PC-9 (cell line): ENCODE measurements at places on chromosomes 1 and 21. TPM values are rescaled to one million over a fixed set of nuclear protein-coding genes. Genes with fewer than 3 reads are reported as not detected.

Gene COA6
- total RNA-seq, result 73.8 and 77.1 TPM in 2 replicates

Gene SMCP
- total RNA-seq, result not detected in 2 replicates

Gene BSND
- 0.09 TPM in 1 of 2 replicates, not detected in the other for total RNA-seq

Gene GPR25
- not detected in 2 replicates for total RNA-seq

Gene TLCD4
- 11.2 TPM in 2 replicates for total RNA-seq

Gene C1orf74
- total RNA-seq, result 4.1 and 5.0 TPM in 2 replicates

Gene DUSP12
- total RNA-seq, result 21.0 and 23.6 TPM in 2 replicates

Gene NBPF4
- total RNA-seq, result 0.68 and 0.70 TPM in 2 replicates

Gene INSRR
- not detected in 2 replicates for total RNA-seq

Gene DTL
- total RNA-seq, result 22.5 TPM in 2 replicates

Gene GJA4
- not detected in 2 replicates for total RNA-seq

Gene GREM2
- not detected in 2 replicates for total RNA-seq

Gene GIPC2
- 0.20 and 0.30 TPM in 2 replicates for total RNA-seq

Gene FCER1A
- not detected in 2 replicates for total RNA-seq

Gene RPE65
- not detected in 2 replicates for total RNA-seq

Gene STIL
- total RNA-seq, result 35.8 and 37.0 TPM in 2 replicates

Gene FGR
- total RNA-seq, result not detected in 2 replicates

Gene OR2T2
- total RNA-seq, result not detected in 2 replicates

Gene FAM110D
- total RNA-seq, result 0.23 TPM in 1 of 2 replicates, not detected in the other

Gene RAB4A
- total RNA-seq, result 29.0 and 33.7 TPM in 2 replicates

Gene DISP3
- total RNA-seq, result not detected in 2 replicates

Gene FBXO2
- 40.3 and 74.0 TPM in 2 replicates for total RNA-seq

Gene KIF2C
- 103 and 119 TPM in 2 replicates for total RNA-seq

Gene SH2D5
- 1.1 and 1.5 TPM in 2 replicates for total RNA-seq

Gene SEC16B
- total RNA-seq, result 2.0 and 4.4 TPM in 2 replicates

Gene LPGAT1
- 46.0 and 46.8 TPM in 2 replicates for total RNA-seq

Gene ERICH3
- not detected in 2 replicates for total RNA-seq

Gene RSPH1
- 4.3 and 8.0 TPM in 2 replicates for total RNA-seq

Gene MATN1
- 0.37 and 0.50 TPM in 2 replicates for total RNA-seq

Gene MFAP2
- total RNA-seq, result 6.3 and 12.5 TPM in 2 replicates

Gene GPR161
- total RNA-seq, result 6.0 and 6.7 TPM in 2 replicates

Gene XCL2
- total RNA-seq, result not detected in 2 replicates

Gene GNG12
- 69.9 and 102 TPM in 2 replicates for total RNA-seq

Gene DAB1
- not detected in 2 replicates for total RNA-seq

Gene SELE
- not detected in 2 replicates for total RNA-seq

Gene RIPPLY3
- 0.17 TPM in 1 of 2 replicates, not detected in the other for total RNA-seq

Gene LCE2A
- total RNA-seq, result not detected in 2 replicates

Gene CCDC185
- total RNA-seq, result not detected in 2 replicates

Gene TMPRSS3
- 4.3 and 8.6 TPM in 2 replicates for total RNA-seq

Gene AZIN2
- total RNA-seq, result 7.3 and 11.6 TPM in 2 replicates

Gene KRTAP12-4
- not detected in 2 replicates for total RNA-seq

Gene NOS1AP
- 9.2 and 9.9 TPM in 2 replicates for total RNA-seq

Gene GLIS1
- total RNA-seq, result not detected in 2 replicates

Gene CRP
- not detected in 2 replicates for total RNA-seq

Gene TSPAN1
- total RNA-seq, result 134 and 139 TPM in 2 replicates

Gene DMBX1
- 0.79 and 1.0 TPM in 2 replicates for total RNA-seq

Gene FCN3
- total RNA-seq, result not detected in 2 replicates

Gene HPCA
- total RNA-seq, result not detected in 2 replicates

Gene FAM72C
- 1.3 and 1.7 TPM in 2 replicates for total RNA-seq

Gene CHRNB2
- total RNA-seq, result not detected in 2 replicates

Gene GOLPH3L
- 36.5 and 52.7 TPM in 2 replicates for total RNA-seq

Gene GUCA2B
- not detected in 2 replicates for total RNA-seq

Gene F13B
- not detected in 2 replicates for total RNA-seq

Gene USP16
- 18.6 and 24.6 TPM in 2 replicates for total RNA-seq

Gene SERPINC1
- 0.44 TPM in 1 of 2 replicates, not detected in the other for total RNA-seq

Gene PLPPR4
- total RNA-seq, result not detected in 2 replicates

Gene OLIG2
- not detected in 2 replicates for total RNA-seq
